IMR-90 (cell line): ENCODE measurements at places on chromosomes 13 and 19.
A peak's percentile ranks its signal among the peaks of the same experiment; 100 is the strongest.

GRCh38 chr13:113741191-113741668, 17.8 kb upstream of the TMEM255B start:
- no peak overlapping the region for H3K27ac ChIP-seq
- peaks cover 4% of the 10 kb centered on the region; the same call in 1 of the 2 replicates for H3K4me1 ChIP-seq
- no peak overlapping the region for H3K4me3 ChIP-seq
- no peak for DNase-seq

- peaks cover 62% of the 10 kb centered on the region for H3K36me3 ChIP-seq
- no peaks in the 10 kb centered on the region for H3K4me1 ChIP-seq
- no peak overlapping the region for H3K4me3 ChIP-seq
- no peaks in the 10 kb centered on the region for H3K27me3 ChIP-seq
- no peak for DNase-seq
- H3K27ac ChIP-seq: no peak overlapping the region
These were observed 154.9 kb downstream of the STK24 start for GRCh38 chr13:98422046-98422445.

GRCh38 chr13:19984430-19985218, 26.1 kb downstream of the ZMYM2 start:
- H3K4me1 ChIP-seq: peaks cover 4% of the 10 kb centered on the region
- peaks cover 22% of the 10 kb centered on the region for H3K36me3 ChIP-seq
- no peak overlapping the region; the same call in 1 of the 2 replicates for H3K27ac ChIP-seq

- no peaks in the 10 kb centered on the region for H3K36me3 ChIP-seq
- no peak overlapping the region for H3K27ac ChIP-seq
- no peak overlapping the region for H3K4me3 ChIP-seq
- H3K4me1 ChIP-seq: no peaks in the 10 kb centered on the region
- no peaks in the 10 kb centered on the region; the same call in 1 of the 2 replicates for H3K27me3 ChIP-seq
These were observed 81.9 kb downstream of the MZT1 start for GRCh38 chr13:72645521-72645920.

DNA sequence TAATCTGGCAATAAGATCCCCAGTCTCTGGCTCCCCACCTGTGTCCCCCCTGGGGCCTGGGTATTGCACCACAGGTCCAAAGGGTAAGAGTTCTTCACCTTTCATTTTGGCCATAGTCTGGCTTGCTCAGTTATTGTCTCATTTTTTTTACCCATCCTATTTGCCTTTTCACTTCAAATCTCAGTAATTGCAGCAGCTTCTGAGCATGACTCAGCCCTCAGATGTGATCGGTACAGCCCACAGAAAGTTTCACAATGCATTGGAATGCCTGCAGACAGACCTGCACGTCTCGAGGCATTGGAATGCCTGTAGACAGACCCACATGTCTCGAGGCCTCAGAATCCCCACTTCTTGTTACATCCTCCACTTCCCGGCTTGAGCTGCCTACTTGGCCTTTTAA, 173.6 kb downstream of the NUFIP1 start:
- peak; percentile 98 for DNase-seq
- H3K4me3 ChIP-seq: no peak overlapping the region
- H3K36me3 ChIP-seq: no peaks in the 10 kb centered on the region
- peak overlapping the region; percentile 63 for H3K27ac ChIP-seq

DNA sequence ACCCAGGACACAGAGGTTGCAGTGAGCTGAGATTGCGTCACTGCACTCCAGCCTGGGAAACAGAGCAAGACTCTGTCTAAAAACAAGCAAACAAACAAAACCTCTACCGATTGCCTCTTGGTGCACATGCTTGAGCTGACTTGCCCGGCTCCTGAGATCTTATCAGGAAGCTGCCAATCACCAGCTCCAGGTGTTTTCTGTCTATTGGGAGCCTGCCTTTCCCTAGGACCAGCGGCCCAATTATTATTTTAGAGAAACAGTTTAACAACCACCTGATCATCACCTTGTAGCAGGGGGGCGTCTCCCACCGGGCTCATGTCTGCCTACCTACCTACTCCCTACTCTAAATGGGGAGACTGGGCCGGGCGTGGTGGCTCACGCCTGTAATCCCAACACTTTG, 10.8 kb downstream of the CLEC4M start:
- H3K36me3 ChIP-seq: no peaks in the 10 kb centered on the region
- H3K27ac ChIP-seq: no peak overlapping the region
- H3K4me1 ChIP-seq: no peaks in the 10 kb centered on the region
- no peak overlapping the region for H3K4me3 ChIP-seq
- DNase-seq: no peak
- H3K27me3 ChIP-seq: peaks cover 13% of the 10 kb centered on the region

- H3K27ac ChIP-seq: peak overlapping the region; percentile 43; the same call in 1 of the 2 replicates
- peaks cover 18% of the 10 kb centered on the region for H3K27me3 ChIP-seq
- DNase-seq: no peak
- H3K4me1 ChIP-seq: peaks cover 10% of the 10 kb centered on the region
- peak overlapping the region; percentile 62 for H3K4me3 ChIP-seq
These were observed 11.8 kb upstream of the ERFL start for GRCh38 chr19:41939861-41940730.

- peak; percentile 20 for DNase-seq
- no peak overlapping the region for H3K27ac ChIP-seq
- no peaks in the 10 kb centered on the region for H3K36me3 ChIP-seq
- no peaks in the 10 kb centered on the region for H3K27me3 ChIP-seq
- no peak overlapping the region for H3K4me3 ChIP-seq
- no peaks in the 10 kb centered on the region for H3K4me1 ChIP-seq
These were observed 1381.9 kb downstream of the EFNB2 start for GRCh38 chr13:105153611-105154010.

- no peak for DNase-seq
- H3K4me3 ChIP-seq: no peak overlapping the region
- H3K27ac ChIP-seq: no peak overlapping the region
- no peaks in the 10 kb centered on the region for H3K27me3 ChIP-seq
- peaks cover 14% of the 10 kb centered on the region for H3K4me1 ChIP-seq
- peaks cover 48% of the 10 kb centered on the region for H3K36me3 ChIP-seq
These were observed 55.5 kb downstream of the MLLT1 start for GRCh38 chr19:6224308-6224675.

- no peaks in the 10 kb centered on the region; the same call in 1 of the 2 replicates for H3K4me1 ChIP-seq
- no peak overlapping the region for H3K27ac ChIP-seq
- peaks cover 85% of the 10 kb centered on the region for H3K36me3 ChIP-seq
- no peak for DNase-seq
- H3K27me3 ChIP-seq: no peaks in the 10 kb centered on the region
- H3K4me3 ChIP-seq: no peak overlapping the region
These were observed 9.0 kb downstream of the ATP13A1 start for GRCh38 chr19:19654441-19654840.

GRCh38 chr19:31535691-31536460, 186.6 kb upstream of the TSHZ3 start:
- no peak for DNase-seq
- H3K36me3 ChIP-seq: no peaks in the 10 kb centered on the region
- H3K27me3 ChIP-seq: no peaks in the 10 kb centered on the region
- no peaks in the 10 kb centered on the region for H3K4me1 ChIP-seq
- no peak overlapping the region for H3K4me3 ChIP-seq

DNA sequence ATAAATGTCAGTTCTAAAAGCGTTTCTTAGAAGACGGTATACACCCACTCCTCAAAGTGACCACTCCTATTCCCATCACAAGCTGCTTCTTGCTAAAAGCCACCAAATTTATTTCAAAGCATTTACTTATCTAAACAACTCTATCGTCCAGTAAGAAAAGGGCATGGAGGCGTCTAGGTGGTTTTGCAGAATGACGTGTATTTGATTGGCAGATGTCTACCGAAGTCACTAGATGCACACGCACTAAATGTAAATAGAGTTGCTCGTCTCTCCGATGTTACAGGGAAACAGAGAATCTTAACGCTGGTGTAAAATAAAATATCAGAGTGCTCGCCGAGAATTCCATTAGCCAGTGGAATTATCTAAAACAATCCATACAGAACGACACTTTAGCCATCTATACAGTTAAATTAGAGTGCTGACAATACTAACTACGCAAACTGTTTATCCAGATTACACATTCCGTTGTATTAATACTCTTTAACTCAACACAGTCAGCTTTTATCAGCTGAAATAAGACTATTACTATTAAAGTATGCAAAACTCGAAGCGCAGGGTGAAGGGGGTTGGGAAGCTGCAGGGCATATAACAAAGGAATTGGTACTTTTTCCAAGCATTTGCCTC, 1.9 kb downstream of the KLF12 start:
- peak overlapping the region; percentile 95 for H3K27ac ChIP-seq
- H3K36me3 ChIP-seq: no peaks in the 10 kb centered on the region
- DNase-seq: peak; percentile 39
- H3K4me1 ChIP-seq: peaks cover 13% of the 10 kb centered on the region
- no peaks in the 10 kb centered on the region for H3K27me3 ChIP-seq

DNA sequence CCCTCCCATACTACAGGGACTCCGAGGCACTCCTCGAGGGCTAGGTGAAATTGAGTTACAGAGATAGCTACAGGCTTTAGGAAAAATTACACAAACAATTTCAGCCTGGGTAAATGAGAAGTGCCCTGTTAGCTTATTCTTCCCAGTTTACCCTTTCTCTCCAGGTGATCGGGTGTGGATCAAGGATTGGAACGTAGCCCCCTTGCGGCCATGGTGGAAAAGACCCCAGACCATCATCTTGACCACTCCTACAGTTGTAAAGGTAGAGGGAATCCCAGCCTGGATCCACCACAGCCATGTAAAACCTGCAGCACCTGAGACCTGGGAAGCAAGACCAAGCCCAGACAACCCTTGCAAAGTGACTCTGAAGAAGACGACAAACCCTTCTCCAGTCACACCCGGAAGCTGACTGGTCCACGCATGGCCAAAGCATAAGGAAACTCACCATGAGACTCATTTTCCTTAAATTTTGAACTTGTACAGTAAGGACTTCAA, 600.6 kb downstream of the UQCRFS1 start:
- no peaks in the 10 kb centered on the region for H3K4me1 ChIP-seq
- H3K4me3 ChIP-seq: no peak overlapping the region
- no peaks in the 10 kb centered on the region for H3K27me3 ChIP-seq
- no peak overlapping the region for H3K27ac ChIP-seq

GRCh38 chr13:20566468-20566897, 474 bp upstream of the IFT88 start:
- peak; percentile 85 for DNase-seq
- H3K4me3 ChIP-seq: peak overlapping the region; percentile 96
- H3K27me3 ChIP-seq: no peaks in the 10 kb centered on the region
- peak overlapping the region; percentile 98 for H3K27ac ChIP-seq
- H3K4me1 ChIP-seq: no peaks in the 10 kb centered on the region

- H3K4me1 ChIP-seq: no peaks in the 10 kb centered on the region
- DNase-seq: no peak
- H3K4me3 ChIP-seq: no peak overlapping the region
- H3K27me3 ChIP-seq: peaks cover 68% of the 10 kb centered on the region
- no peaks in the 10 kb centered on the region for H3K36me3 ChIP-seq
These were observed 76.6 kb downstream of the ZIC5 start for GRCh38 chr13:99894840-99895443.

- DNase-seq: no peak
- H3K27me3 ChIP-seq: peaks cover 4% of the 10 kb centered on the region
- H3K4me3 ChIP-seq: no peak overlapping the region
- H3K27ac ChIP-seq: no peak overlapping the region
- no peaks in the 10 kb centered on the region for H3K4me1 ChIP-seq
- no peaks in the 10 kb centered on the region for H3K36me3 ChIP-seq
These were observed 19.6 kb upstream of the FAM124A start for GRCh38 chr13:51202477-51203046.

DNA sequence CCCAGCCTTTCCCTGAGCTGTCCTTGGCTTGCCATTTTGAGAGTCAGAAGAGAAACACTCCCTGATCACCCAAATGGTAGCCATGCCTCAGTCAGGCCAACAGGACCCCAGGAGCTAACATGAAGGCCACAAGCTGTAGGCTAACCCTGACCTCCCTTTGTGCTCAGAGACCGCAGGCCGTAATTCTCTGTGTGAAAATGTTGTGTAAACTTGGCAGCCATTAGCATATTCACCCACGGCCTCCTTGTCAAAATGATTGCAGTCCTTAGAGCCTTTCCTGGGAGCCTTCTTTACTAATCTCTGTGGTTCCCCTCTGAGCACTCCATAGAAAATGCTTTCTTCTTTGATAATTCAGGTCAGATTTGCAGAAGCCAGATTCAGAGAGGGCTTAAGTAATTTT, 418.9 kb downstream of the COG6 start:
- no peak overlapping the region for H3K27ac ChIP-seq
- H3K36me3 ChIP-seq: no peaks in the 10 kb centered on the region
- no peaks in the 10 kb centered on the region for H3K27me3 ChIP-seq
- DNase-seq: no peak

GRCh38 chr19:2575734-2576481, 100.0 kb downstream of the GADD45B start:
- H3K4me1 ChIP-seq: peaks cover 15% of the 10 kb centered on the region
- H3K36me3 ChIP-seq: no peaks in the 10 kb centered on the region
- H3K27me3 ChIP-seq: no peaks in the 10 kb centered on the region
- no peak overlapping the region for H3K4me3 ChIP-seq
- DNase-seq: peak; percentile 69
- peak overlapping the region; percentile 30; the same call in 1 of the 2 replicates for H3K27ac ChIP-seq

DNA sequence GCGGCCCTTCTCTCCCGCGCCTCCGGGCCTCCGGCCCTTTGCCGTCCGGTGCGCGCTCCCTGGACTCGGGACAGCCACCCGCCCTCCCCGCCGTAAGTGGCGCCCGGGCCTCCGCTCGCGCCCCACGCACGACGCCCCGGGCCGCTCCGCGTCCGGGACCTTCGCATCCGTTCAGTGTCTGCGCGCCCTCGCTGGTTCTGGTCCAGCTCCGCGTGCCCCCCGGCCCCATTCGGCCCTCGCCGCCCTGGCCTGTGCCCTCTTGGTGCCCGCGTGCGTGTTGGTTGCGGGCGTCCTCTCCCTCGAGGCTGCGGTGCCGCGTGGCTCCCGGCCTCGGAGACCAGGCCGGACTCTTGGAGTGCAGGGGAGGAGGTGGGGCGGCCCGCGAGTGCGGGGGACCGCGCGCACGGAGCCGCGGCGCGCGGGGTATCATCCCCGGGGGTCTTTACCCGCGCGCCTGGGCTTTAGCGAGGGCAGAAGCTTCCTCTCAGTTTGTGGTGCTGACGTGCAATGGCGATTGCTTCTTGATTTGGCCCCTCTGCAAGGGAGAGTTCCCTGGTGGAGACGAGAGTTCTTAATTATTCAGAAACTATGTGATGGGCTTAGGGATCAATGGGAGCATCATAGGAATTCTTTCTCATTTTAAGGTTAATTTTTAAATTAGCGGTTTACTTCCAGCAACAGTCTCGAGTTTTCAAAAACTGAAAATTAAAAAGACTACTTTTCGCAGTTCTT, 757 bp downstream of the WASF3 start:
- peak; percentile 13 for DNase-seq
- peaks cover 5% of the 10 kb centered on the region for H3K27me3 ChIP-seq
- peak overlapping the region; percentile 83 for H3K4me3 ChIP-seq

DNA sequence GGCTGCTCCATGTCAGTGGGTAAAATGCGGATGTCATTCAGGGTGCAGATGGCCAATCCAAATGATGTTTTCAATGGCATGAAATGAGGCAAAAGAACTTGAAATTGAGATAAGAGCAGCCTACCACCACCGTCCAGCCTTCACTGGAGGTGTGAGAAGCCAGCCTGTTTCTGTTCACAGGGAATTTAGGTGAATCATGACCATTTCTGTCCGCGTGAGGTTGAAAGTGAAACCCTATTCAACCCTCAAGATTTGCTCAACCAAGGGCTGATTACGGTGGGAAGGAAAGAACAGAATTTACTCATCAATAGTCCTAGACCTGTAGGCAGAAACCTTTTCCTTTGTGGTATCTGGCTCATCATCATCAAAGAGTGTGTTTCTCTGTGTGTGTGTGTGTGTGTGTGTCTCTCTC, 370.7 kb downstream of the COG6 start:
- H3K27ac ChIP-seq: no peak overlapping the region
- H3K36me3 ChIP-seq: no peaks in the 10 kb centered on the region
- no peaks in the 10 kb centered on the region for H3K27me3 ChIP-seq
- DNase-seq: peak; percentile 11
- H3K4me3 ChIP-seq: no peak overlapping the region
